Fibroblast of the aortic adventitia (primary cell): ENCODE measurements at places on chromosomes 16 and 17. TPM values are rescaled to one million over a fixed set of nuclear protein-coding genes. Genes with fewer than 3 reads are reported as not detected.

GRCh38 chr17:43018932-43019331, 3.3 kb downstream of the VAT1 start:
- DNase-seq = peak; percentile 35

Gene RASD1
- total RNA-seq = 0.36 TPM in 1 of 2 replicates, not detected in the other

Gene CCL1
- not detected in 2 replicates for total RNA-seq

- DNase-seq = no peak
Observed at GRCh38 chr17:78898947-78899346, 4.1 kb downstream of the CEP295NL start.

- no peak for DNase-seq
Observed at GRCh38 chr16:9068886-9069285, 22.6 kb upstream of the HAPSTR1 start.

DNA sequence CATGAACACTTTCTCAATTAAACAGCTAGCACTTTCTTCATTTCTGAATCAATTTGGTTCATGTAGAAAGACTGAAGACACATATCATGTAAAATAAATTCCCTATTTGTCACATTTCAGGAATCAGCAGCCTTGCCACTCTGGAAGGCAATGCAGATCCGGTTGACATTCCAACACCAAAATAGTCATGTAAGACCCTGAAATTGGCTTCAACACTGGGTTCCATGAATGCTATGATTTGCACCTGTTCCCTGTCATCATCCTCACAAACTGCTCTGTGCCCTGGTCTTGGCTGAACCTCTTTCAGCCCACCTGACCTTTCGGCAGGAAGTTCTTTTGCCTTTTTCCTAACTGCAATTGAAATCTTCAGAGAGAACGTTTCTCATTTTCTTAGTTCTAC, 156.9 kb downstream of the CDH8 start:
- DNase-seq = no peak

GRCh38 chr16:6133009-6133557, 1035.5 kb upstream of the EEF2KMT start:
- no peak for DNase-seq

Gene ZNF213
- total RNA-seq = 6.9 and 7.0 TPM in 2 replicates

Gene KRT36
- total RNA-seq = not detected in 2 replicates

Gene TSR3
- 49.3 and 73.3 TPM in 2 replicates for total RNA-seq

DNA sequence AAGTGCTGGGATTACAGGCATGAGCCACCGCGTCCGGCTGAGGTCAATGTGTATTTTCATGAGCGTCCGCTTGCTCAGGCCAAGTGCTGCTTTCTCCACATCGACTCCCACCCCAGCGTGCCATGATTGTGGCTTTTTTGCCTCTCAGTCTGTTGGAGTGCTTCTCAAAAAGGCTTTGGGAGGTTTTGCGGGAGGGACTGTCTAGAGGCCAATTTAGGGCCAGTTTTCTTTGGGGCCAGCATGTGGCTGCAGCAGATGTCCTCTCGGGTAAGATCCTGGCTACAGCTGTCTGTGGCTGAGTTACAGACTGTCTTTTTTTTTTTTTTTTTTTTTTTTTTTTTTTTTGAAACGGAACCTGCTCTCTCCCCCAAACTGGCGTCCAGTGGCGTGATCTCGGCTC, 6.5 kb downstream of the C16orf90 start:
- DNase-seq = no peak
